Naive thymus-derived CD8-positive, alpha-beta T cell (primary cell): ENCODE measurements at places on chromosomes 6 and 20.

DNA sequence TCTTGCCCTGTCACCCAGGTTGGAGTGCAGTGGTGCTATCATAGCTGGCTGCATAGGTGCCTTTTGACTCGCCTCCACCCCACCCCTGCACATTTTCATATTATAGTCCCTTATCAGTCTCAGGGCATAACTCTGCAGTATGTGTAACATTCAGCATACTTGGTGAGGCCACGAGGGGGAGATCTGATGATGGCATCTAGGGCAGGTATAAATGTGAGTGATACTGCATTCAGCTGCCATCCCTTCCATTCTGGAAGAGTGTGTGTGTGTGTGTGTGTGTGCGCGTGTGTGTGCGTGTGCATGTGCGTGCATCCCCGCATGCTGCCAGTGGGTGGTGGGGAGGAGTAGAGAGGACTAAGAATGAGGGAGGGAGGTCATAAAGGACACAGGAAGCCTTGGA, 81.4 kb downstream of the JARID2 start:
- peak; percentile 59 for DNase-seq

DNA sequence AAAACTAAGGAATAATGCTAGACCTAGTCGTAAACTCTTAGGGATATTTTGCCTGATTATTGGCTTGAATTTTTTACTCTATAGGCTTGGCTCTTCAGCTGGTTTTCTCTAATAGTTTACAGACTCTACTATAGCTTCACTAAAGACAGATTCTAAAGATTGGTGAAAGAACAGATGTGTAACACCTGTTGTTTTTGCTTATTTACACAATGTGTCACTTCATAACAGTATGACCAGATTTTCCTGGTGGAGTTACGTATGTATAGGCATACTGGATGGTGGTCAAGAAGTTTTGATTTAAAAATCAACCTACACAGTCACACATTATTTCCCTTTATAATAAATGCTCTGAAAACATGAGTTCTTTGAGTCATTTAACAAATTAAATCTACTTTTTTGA, 4.8 kb downstream of the COL19A1 start:
- DNase-seq: no peak

GRCh38 chr6:87139236-87139635, 16.1 kb upstream of the ZNF292 start:
- DNase-seq: peak; percentile 72

DNA sequence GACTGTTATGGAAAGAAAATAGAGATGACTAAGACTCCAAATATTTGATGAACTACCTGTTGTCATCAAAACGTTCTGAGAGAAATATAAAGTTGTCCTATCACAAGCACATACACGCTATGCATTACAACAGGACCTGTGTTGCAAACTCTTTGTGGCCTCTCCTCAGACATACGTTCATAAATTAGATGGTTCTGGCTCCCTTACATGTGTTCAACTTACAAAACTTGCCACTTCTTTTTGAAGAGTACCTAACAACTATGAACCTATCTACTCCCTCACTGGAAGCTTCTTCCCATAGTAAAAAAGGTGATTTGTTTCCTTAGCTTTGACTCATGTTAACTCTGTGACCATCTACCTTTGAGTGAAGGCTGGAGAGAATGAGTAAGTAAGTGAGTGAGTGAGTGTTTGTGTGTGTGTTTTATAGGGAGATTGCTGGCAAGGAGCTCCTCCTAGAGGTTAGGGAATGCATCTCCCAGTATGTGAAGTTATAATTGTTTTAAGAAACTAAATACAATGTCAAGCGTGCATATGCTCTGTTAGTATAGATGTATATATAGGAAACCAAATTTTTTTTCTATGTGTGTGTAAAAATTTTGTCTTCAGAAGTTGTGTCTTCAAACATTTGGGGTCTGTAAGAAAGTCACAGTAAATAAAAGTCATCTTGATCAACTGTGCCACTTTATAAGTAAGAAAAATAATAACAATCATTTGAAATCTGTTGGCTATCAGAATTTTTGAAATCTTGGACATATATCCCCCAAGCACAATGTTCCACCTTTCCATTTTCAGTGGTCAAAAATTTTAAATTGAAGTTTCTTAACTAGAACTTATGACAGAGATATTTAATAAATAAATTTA, 1211.1 kb upstream of the GJE1 start:
- no peak for DNase-seq

DNA sequence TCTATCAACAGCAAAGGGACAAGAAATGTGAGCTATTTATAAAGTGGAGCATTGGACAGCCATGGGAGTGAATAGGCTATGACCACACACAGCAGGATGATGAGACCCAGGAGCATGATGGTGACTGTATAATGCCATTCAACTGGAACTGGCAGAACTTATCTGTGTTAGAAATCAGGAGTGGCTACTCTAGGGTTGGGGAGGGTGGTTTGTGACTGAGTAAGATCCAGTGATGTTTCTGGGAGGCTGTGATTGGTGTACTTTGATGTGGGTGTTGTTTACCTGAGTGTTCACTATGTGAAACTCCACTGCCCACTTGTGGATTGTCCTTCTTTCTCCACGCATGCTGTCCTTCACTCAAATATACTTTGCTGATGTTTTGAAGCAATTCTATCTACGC, 11.5 kb upstream of the HLA-B start:
- no peak for DNase-seq

DNA sequence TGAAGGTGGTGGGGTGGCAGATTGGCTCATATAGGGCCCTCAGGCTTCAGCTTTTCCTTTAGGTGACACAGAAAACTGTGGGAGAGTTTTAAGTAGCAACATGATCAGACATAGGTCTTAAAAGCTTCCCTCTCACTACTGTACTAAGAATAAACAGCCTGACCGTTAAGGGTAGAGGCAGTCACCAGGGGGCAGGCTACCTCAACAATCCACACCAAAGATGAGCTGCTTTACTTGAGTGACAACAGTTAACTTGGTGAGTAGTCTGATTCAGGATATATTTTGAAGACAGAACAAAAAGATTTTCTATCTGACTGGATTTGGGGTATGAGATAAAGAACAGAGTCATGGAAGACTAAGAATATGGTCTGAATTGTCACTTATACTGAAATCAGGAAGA, 193.1 kb upstream of the SHLD1 start:
- peak; percentile 68 for DNase-seq

GRCh38 chr6:21769405-21769861, 175.9 kb downstream of the SOX4 start:
- no peak for DNase-seq

- no peak for DNase-seq
These were observed 81.7 kb upstream of the MAFB start for GRCh38 chr20:40770564-40771307.

DNA sequence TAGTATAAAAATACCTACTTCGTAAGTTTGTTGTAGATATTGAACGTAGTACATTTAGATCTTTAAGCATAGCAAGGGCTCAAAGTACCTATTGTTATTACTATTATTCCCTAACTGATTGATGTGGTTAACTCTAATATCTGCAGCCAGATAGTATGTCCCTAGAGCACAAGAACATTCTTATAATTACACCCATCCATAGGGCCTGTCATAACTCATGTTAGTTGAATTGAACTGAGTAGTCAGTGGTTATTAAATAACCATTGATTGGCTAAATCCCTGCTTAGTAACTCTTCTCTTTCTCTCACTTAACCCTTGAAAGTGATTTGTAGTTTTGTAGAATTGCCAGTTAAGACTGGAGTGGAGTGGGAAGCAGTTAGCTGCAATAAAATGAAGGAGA, 207.5 kb upstream of the HS3ST5 start:
- DNase-seq: no peak

- DNase-seq: no peak
These were observed 23.2 kb downstream of the CGA start for GRCh38 chr6:87071683-87072082.

GRCh38 chr20:18645851-18646250, 58.0 kb downstream of the DTD1 start:
- DNase-seq: no peak

DNA sequence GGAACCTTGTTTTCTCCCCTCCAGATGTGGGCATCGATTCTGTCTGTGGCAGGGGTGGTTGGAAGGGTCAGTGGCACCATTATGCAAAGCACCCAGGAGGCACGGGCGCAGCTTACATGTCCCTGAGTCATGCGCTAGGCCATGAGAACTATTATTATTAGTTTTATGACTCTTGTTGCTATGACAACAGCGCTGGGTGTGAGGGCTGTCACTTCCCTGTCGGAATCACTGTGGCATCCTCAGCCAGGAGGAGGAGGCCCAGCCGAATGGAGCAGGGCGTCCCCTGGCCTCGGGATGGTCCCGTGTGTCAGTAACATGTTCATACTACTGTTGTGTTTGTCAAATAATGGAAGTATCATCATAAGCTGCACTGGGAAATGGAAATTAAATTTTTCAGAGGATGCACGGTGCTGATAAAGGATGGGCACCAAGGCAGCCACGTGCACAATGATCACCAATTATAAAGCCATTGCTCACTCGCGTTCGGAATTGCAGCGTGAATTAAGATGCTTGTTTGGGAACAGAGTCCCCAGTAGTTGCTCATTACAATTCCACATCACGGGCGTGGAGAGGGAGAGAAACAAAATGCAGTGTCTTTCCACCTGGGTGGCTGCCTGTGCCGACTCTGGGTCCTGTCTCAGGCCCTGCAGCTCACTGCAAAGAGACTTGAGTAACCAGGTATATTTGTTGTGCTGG, 247.9 kb downstream of the CDH4 start:
- DNase-seq: no peak

- DNase-seq: no peak
These were observed 57.5 kb downstream of the CYB5R4 start for GRCh38 chr6:83917001-83917400.

- no peak for DNase-seq
These were observed 497.5 kb downstream of the UTRN start for GRCh38 chr6:144782634-144783033.

- no peak for DNase-seq
These were observed 69.0 kb downstream of the ZHX3 start for GRCh38 chr20:41248368-41249024.

- no peak for DNase-seq
These were observed 937 bp downstream of the AKAP7 start for GRCh38 chr6:131136021-131136786.

DNA sequence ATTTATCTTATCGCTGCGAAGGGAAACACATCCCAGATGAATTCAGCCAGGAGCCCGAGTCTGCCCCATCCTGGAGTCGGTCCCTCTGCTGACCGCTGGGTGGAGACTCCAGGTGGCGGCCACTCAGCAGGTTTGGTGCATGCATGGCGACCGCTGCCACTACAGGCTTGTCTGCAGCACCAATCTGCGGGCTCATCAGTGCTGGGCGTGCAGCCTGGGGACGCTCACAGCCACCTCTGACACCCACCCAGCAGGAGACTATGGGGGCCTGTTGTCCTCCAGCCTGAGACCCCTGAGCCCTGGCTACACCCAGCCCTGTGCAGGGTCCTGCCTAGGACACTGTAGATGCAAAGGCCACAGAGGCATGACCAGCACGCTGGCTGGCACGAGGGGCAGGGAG, 40.5 kb upstream of the GATA5 start:
- DNase-seq: no peak

- no peak for DNase-seq
These were observed 340.4 kb downstream of the SYNE1 start for GRCh38 chr6:152296648-152297376.

DNA sequence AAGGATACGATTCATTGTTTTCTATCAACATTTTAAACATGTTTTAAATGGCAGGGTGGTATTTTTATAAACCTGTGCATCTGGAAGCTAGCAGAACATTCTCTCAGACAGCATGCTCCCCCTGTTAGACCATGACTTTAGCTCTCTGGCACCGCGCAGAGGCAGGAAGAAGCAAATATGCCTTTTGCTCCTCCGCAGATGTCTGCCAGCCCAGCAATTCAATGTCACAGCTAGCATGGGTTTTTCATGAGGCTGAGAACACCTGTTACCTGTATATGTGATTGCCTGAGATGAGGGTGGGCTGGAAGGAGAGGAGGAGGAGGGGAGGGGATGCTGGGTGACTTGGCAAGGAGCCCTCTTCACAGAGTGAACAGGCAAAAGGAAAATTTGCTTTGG, 6.7 kb downstream of the MTCH1 start:
- DNase-seq: peak; percentile 44

DNA sequence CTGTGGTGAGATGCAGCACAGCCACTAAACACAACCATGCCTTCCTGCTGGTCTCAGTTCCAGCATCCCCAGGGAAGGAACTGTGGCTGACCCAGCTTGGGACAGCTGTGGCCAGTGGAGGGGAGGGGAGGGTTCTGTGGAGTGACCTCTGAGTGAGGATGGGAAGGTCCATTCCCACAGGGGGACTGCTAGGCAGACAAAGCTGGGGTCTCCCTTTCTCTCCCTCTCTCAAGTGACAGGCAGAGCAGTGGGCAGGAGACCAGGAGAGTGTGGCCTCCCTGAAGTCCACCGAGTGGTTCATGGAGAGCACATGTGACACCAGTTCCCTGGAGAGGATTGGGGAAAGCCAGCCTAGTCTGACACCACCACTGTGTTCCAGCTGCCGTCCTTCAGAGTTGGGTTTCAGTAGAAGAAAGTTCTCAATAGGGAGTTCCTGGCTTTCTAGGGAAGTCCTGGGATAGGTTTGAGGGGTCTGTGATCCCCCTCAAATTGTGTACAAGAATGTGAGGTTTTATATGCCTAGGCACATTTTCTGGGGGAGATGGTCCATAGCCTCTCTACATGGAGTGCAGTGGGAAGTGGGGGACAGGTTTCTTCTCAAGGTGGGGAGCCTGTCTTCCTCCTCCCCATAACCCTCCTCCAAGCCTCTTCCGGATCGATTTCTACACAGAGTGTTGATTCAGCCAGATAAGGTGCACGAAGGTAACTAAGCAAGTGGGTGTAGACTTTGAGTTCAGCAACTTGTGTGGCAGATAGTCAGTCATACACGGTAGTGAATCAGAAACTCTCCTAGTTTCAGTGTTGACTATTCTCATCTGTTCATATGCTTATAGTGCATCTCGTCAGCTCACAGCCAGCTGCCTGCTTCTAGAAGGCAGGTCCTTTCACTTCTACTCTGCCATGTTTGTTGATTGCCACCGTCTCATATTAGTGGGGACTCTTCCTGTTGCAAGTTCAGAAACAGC, 18.9 kb downstream of the MANBAL start:
- DNase-seq: no peak

GRCh38 chr6:157276134-157276532, 47.2 kb downstream of the TMEM242 start:
- DNase-seq: no peak

DNA sequence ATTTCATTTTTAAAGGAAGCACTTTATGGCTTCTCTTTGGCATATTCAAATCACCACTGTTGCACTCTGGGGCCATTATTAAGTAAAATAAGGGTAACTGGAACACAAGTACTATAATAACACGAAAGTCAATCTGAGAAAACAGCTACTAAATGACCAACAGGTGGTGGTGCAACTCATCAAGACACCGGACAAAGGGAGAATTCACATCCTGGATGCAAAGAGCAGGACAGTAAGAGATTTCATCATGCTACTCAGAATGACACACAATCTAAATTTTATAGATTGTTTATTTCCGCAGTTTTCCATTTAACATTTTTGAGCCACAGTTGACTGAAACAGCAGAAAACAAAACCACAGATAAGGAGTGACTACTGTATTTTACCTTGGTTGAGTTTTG, 27.6 kb upstream of the LY86 start:
- DNase-seq: no peak

- DNase-seq: no peak
These were observed 88.8 kb downstream of the RIPOR3 start for GRCh38 chr20:50602432-50603088.
